Cardiac septum (tissue), 1 donor: ENCODE measurements at places on chromosomes 1 and 21. TPM values are rescaled to one million over a fixed set of nuclear protein-coding genes. Genes with fewer than 3 reads are reported as not detected.

Gene COL24A1
- 1.3 TPM for total RNA-seq

Gene GJB3
- total RNA-seq: not detected

Gene GSTM5
- total RNA-seq: 2.6 TPM

DNA sequence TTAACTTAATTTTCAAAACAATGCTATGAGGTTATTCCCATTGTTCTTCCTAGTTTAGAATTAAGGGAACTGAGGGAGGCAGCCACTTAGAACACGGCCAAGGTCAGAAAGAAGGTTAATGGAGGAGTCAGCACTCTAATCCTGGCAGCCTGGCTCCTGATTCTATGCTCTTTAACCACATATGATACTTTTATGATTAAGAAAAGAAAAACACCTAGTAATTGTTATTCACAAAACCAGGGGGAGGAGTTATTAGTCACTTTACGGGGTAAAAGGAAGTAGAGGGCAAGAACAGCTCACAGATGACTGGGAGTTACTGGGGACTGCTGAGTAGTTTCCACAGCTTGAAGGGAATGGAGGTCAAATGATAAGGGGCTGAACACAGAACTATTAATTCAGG, 38.6 kb downstream of the GADD45A start:
- DNase-seq: no peak

GRCh38 chr1:153663211-153663610, 4.7 kb downstream of the SNAPIN start:
- peak; percentile 44 for DNase-seq

DNA sequence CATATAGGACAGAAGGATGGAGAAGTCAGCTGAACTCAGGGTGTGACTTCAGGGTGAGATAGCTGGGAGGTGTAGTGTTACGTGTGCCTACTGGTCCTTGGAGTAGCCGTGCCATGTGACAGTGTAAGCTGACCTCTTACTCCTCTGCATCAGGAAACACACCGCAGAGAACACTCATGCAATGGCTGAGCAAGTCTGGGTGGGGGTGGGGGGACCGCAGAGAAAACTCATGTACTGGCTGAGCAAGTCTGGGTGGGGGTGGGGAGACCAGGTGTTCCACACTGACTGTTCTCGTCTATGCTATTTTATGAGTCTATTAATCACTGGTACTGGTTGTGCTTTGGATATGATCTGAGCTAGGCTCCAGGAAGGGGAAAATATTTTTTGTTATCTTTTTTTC, 233.1 kb downstream of the PAPPA2 start:
- no peak for DNase-seq

GRCh38 chr1:227890451-227891222, 57.1 kb downstream of the WNT9A start:
- DNase-seq: no peak

Gene GJA9
- not detected for total RNA-seq

Gene GBP2
- total RNA-seq: 9.5 TPM

GRCh38 chr1:11281518-11282331, 8.7 kb downstream of the UBIAD1 start:
- no peak for DNase-seq

GRCh38 chr1:89172468-89173143, 3.2 kb downstream of the GBP7 start:
- no peak for DNase-seq

DNA sequence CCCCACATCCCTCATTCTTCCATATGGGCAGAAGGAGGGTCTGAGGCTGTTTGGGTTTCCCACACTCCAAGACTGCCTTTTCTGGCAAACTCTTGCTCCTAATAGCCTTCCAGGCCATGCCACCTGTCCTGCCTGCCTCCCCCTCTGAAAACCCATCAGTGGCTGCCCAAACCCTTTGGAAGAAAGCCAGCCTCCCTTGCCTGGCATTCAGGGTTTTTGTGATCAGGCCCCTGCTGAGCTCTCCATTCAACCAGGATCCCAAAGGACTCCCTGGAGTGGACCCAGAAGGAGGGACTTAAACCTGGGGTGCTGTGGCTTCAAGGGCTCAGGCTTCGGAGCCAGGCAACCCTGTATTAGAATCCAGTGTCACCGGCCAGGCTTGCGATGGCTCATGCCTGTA, 4.2 kb upstream of the GUCA2A start:
- no peak for DNase-seq

- no peak for DNase-seq
These were observed 15.0 kb downstream of the DDX59 start for GRCh38 chr1:200654660-200655059.

GRCh38 chr1:154398141-154398540, 7.0 kb upstream of the IL6R start:
- DNase-seq: no peak

Gene CELA2A
- total RNA-seq: not detected

DNA sequence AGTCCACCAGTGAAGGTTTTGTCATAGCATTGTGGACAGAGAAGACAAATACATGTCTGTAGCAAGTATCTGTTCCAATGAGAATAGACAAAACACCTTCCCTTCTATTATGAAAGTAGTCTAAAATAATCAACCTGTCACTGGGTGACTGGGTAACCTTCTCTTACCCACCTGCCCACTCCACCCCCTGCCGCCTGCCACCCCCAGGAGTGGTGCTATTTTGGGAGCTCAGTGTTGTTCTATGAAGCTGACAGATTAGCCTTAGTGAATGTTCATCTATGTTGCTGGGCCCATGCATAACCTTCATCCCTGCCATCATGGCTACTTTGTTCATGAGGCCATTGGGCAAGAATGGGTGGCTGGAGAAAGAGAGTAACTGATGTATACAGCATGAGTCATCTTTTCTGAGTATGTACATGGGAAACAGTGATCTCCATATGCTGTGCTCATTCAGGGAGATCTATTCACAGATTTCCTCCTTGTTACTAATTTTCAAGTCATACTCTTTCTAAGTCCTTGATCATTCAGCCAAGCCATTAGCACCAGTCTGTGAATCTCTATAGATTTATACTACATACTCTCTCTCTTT, 24.8 kb downstream of the MARK1 start:
- no peak for DNase-seq

Gene DIO1
- not detected for total RNA-seq

Gene FAM43B
- 3.9 TPM for total RNA-seq

Gene NES
- 699 TPM for total RNA-seq

DNA sequence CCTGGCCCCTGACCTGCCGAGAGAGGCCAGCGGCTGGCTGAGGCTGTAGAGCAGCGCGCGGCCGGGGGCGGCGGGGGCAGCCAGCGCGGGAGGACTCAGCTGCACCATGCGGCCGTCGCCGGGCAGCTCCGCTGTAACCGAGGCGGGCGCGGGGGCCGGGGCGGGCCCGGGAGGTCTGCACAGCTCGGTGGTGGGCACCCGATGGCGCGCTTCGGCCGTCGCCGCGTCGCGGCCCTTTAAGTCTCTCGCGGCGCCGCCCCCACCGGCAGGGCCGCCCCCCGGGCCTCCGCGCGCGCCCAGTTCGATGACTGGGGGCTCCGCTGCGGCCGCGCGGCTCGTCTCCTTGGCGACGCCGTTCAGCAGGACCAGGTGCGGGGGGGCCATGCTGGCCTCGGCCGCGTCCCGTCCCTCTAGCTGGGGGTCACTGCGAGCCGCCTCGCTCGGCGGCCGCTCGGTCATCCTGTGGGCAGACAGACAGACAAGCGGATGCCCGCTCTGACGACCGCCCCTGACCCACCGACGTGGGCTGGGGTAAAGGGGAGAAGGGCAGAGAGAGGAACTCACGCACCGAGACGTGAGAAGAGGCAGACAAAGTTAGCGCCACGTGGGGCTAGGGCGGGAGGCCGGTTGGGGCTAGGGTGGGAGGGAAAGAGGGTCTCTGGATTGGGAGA, 6.5 kb downstream of the TAL1 start:
- no peak for DNase-seq

Gene KCNA3
- 0.62 TPM for total RNA-seq

Gene CAPN8
- total RNA-seq: not detected

GRCh38 chr21:45423968-45424853, 19.2 kb downstream of the COL18A1 start:
- DNase-seq: no peak

- no peak for DNase-seq
These were observed 105.5 kb downstream of the RERE start for GRCh38 chr1:8711873-8712412.

DNA sequence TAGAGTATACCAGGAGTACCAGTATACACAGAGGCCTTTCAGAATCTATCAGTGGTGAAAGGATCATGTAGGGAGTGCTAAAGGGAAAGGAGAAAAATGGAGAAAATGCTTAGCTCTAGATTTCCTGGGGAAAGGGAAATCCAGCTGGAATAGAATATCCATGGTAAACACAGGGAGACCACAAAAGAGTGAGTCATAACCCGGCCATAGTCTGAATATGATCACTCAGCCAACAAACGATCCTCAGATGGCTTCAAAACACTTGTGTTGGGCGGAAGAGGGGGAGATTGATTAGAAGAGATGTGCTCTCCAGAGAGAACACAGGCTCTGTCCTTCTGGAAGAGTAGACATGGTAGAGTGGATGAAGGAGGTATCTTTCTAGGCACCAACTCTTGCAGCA, 180.6 kb downstream of the PAPPA2 start:
- DNase-seq: no peak

GRCh38 chr1:59367301-59368007, 70.6 kb downstream of the FGGY start:
- DNase-seq: no peak

DNA sequence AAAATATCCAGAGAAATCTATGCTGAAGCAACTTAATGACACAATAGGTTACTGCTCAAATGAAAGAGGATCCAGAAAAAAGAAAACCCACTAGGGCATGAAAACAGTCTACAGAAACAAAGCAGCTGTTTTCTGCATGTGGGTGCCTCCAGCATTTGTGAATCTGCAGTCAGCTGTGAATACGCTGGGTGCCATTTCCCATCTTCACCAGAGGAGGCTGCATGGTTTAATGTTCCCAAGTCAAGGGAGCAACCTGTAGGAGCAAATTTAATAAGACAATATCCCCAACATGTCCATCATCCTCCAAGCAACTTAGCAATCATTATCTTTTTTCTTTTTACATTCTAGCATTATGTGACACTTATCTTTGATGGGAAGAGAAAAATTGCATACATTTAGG, 396.6 kb downstream of the BRINP2 start:
- DNase-seq: no peak

- DNase-seq: no peak
These were observed 808 bp downstream of the MAP3K21 start for GRCh38 chr1:233328142-233328921.

DNA sequence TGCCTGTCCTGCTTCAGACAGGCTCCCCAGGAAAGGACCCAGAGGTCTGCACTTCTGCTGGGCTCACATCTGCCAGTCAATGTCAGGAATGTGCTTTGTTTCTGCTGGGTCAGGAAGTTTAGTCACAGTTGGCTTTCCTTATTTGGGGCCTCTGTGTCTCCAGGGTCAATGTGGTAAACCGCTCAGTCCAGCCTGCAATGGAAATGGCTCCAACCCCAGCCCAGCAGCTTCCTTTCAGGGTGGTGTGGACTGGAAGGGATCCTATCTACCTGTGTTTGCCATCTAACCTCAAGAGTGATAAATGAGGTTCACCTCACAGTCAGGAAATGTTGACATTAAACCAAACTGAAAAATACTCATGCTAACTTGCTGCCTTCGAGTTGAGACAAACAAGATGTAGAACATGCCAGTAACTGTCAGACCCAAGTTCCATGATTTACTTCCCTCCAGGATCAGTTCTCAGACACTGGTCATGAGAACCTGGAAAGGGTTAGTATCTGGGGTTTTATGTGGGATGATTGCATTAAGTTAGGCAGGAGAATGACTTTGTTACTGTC, 20.3 kb downstream of the ENO1 start:
- no peak for DNase-seq
